NCI-H1092 treated with DMSO at 0.1 percent for 48 hours (cell line): ENCODE measurements at places on chromosomes 7 and 10.
A peak's percentile ranks its signal among the peaks of the same experiment; 100 is the strongest.

DNA sequence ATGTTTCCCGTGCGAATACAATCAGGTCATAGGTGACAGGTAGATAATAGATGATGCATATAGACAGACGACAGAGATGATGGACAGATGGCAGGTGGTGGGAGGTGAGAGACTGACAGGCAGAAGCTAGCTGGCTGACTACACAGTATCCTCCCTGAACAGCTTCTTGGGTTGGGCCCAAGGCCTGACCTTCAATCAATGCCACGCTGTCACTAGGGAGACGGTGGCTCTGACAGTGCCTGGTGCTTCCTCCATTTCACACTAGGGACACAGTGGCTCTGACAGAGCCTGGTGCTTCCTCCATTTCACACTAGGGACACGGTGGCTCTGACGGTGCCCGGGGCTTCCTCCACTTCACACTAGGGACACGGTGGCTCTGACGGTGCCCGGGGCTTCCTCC, 200.1 kb downstream of the DIP2C start:
- DNase-seq, result no peak

DNA sequence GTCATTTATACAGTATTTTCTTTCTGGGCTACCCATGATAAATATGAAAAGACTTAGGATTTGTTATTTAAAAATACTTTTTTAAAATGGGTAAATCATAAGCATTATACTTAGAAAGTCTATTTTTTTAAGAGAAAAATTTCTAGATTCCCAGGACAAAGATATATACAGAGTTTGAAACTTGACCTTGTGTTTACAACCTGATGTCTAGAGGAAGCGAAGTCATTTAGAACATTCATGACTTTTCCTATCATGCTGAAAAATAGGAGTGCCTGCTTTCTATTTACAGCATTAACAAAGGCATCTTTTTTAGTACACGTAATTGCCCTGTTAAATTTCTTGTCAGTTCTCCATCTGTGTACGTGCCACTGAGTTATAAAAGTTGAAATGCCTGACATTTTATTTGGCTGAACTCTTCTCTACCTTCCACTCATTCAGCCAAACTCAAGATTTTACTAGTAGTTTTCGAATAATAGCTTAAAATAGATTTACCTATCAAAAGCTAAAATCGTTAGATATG, 23.0 kb downstream of the GNAT3 start:
- DNase-seq, result no peak

DNA sequence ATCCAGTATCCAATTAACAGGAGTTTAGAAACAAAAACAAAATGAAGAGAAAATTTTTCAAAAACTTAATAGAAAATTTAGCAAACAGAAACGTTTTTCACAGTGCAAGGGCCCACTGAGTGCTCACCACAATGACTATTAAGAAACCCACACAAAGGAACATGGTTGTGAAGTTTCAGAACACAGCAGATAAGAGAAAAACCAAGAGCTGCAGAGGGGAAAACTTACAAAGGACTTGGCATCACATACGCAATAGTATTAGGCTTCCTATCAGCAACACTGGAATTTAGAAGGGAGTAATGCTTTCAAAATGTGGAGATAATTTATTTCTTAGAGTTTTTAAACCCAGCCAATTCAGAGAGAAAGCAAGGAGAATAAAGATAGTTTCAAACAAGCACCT, 1.7 kb upstream of the C7orf25 start:
- no peak for DNase-seq

DNA sequence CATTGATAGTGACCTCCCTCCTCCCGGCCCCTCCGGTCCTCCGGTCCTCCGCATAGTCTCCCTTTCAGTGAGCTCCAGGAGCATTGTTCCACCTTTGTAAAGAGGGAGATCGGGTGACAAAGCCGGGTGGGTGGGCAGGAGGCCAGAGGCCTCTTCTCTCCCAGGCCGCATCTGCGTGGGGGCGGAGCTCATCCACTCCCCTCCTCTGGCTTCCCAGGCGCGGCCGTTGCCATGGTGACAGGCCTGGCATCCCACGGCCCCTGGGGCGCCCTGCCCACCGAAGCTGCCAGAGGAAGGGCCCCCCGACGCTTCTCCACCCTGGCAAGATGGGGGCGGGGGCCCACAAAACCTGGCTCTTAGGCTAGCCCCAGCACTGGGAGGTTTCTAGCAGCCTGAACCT, 4.4 kb upstream of the FZD9 start:
- peak; percentile 97 for DNase-seq

DNA sequence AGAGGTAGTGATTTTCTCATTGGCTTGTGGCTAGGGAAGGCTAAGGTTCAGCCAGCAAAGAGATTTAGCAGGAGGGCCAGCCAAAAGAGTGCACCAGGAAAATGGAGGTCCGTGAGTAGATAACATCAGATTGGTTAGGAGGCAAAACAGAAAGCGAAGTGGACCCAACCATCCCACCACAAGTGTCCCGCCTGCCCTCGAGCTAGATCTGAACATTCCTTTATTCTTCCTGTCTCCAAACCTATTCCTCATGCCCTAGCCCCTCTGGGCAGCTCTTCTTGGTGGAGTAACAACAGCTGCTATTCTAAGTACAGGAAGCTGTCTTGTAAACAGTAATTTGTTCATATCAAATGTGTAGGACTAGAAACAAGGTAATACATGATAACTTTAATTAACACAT, 85.7 kb upstream of the BET1 start:
- DNase-seq, result no peak
